CD8-positive, alpha-beta memory T cell (primary cell): ENCODE measurements at places on chromosomes 2 and 18.

DNA sequence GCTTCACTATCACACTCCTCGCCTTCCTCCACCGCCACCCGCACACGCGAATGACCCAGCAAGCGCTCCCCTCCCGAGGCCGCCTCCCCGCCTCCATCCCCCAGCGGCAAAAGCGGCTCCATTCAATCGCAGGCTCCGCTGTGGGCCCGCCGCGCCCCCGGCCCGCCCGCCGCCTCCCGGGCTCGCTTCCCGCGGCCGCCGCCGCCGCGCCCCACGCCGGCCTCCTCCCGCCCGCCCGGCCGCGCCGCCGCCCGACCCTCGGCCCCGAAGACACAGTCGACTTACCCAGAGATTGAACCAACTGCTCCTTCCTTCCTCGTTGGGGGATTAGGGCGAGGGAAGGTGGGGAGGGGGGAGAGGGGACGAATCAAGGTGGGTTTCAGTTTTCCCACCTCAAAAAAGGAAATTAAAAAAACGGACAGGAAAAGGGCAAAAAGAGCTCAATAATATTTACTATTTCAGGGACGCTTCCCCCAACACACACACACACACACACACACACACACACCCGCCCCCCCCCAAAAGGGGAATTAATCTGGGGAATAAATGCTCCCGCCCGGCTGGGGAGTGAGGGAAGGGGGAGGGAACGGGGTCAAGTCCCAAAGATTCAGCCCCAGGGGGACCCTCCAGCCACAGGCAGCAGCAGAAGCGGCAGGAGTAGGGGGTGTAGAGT lies 743 bp downstream of the XPO1 start:
- DNase-seq = peak; percentile 25

DNA sequence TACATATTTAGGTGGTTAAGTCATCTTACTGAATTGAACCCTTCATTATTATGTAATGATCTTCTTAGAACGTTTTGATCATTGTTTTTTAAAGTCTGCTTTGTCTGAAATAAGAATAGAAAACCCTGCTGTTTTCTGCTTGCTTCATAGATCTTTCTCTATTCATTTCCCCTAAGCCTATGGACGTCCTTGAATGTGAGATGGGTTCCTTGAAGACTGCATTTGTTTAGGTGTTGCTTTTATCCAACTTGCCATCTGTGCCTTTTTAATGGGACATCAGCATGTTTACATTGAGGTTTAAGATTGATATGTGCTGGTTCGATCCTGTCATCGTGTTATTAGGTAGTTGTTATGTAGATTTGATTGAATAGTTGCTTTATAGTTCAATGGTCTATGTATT lies 95.4 kb downstream of the SNTG2 start:
- DNase-seq = no peak

DNA sequence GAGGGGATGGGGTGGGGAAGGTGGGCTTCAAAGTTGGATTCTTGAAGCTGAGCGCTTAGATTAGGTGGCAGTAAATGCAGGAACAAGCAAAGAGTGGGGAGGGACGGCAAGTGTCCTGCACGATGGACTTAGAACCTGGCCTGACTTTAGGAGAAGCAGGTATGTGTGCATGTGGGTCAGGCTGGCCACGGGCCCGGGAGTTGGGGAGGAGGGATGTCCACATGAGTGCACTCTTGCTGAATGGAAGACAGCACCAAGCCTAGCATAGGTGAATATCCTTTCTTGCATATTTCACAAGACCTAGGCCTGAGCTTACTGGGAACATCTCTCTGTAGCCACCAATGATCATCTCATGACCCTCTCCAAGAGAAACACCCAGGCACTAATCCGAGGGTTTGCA lies 96.1 kb downstream of the DDX1 start:
- DNase-seq = no peak

- no peak for DNase-seq
Measured at GRCh38 chr2:214293593-214293992, 117.3 kb upstream of the VWC2L start.

DNA sequence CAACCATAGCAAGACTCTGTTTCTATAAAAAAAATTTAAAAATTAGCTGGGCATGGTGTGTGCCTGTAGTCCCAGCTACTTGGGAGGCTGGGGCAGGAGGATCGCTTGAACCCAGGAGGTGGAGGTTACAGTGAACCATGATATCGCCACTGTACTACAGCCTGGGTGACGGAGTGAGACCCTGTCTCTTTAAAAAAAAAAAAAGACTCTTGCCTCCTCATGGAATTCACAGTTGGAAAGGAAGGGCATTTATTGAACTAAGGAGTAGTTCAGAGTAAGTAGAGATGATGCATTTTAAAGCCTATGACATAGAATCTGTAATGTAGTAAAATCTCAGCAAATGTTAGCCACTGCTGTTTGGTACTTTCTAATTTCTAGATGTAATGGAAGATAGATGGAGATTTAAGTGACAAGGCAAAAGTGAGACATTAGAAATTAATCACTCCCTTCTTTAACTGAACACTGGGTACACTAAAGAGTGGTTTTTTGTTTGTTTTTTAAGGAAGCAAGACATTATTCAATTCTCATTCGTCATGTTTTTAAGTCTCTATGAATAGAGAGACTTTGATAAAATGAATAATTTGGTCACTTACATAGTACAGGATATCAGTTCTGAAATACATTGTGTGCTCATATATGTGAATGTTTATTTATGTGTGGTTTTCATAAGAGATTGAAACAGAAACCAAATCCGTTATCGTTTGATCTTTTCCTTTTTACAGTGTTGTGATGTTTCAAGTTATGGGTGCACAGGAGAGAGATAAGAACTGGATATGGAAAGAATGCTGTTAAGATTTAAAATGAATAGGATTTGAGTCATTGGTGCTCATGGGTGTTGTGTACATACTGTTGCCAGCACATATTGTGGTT lies 186.1 kb upstream of the STON1 start:
- DNase-seq = no peak
